ENCODE measurements at places on chromosomes 2 and 18.

DNA sequence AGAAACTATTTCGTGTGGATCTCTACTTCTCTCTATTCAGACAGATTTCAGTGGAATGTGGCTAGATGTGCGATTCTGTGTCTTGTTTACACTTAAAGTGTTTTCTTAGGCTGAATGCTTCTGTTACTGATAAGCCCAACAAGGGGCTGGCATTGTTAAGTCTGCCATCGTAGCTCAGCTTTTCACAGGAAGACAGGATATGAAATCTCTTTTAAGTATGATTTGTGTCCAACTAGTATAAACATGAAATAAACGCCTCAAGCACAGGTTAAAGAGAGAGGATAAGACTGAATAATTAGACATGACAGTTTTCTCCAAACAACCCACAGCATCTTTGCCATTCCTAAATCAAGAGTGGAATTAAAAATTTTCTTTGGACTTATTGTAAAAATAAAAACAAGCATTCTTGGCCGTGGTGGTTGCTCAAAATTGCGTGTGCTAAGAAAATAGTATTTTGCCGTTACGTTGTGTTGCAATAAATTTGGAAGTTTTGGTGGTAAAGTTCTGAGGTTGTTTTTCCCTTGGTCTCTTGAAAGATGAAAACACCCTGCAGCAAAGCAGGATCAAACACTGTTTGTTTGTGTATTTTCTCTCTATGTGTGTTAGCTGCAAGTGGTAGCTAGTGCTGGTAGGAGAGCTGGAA is 1.0 kb downstream of the VIT start:
- no peak for DNase-seq

- DNase-seq = no peak
Measured at GRCh38 chr18:63972002-63972376, 2.1 kb downstream of the SERPINB8 start.

GRCh38 chr2:186862869-186863709 is 14.1 kb upstream of the ZSWIM2 start:
- no peak for DNase-seq

- no peak for DNase-seq
Measured at GRCh38 chr2:9760902-9761228, 82.4 kb upstream of the TAF1B start.

DNA sequence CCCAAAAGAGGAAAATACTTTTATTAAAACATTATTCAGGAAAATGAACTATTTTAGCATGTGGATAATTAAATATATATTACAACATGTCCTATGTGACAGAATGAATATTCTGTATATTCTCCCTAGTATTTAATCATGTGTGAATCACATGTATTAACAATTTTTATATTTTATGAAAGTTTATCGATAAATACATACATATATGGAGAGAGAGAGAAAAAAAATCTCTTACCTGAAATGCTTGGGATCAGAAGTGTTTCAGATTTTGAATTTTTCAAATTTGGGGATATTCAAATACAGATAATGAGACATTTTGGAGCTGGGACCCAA is 228.6 kb upstream of the RBBP8 start:
- DNase-seq = no peak

- no peak for DNase-seq
Measured at GRCh38 chr2:16882706-16883105, 217.1 kb upstream of the CYRIA start.

- DNase-seq = no peak
Measured at GRCh38 chr2:194491409-194492115, 1165.5 kb upstream of the SLC39A10 start.

GRCh38 chr2:53130441-53130943 is 637.1 kb upstream of the CHAC2 start:
- DNase-seq = no peak

GRCh38 chr2:14633461-14634181 is 1.1 kb downstream of the LRATD1 start:
- DNase-seq = no peak

DNA sequence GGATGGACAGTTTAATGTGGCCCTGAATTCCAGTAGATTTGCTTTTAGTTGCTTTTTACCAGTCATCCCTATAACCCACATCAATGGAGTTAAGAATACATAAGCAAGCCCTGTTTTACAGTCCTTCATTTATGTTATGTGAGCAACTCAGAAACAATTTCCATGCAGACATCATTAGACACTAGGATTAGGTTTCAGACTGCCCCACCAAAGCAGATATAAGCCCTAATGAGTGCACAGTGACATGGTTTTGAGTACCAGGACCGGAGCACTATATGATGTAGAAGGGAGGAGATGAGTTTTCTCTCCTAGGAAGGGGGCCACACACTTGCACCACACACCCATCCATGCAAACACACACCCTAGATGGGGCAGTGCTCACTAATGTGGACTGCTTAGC is 15.5 kb downstream of the KCNS3 start:
- DNase-seq = no peak

DNA sequence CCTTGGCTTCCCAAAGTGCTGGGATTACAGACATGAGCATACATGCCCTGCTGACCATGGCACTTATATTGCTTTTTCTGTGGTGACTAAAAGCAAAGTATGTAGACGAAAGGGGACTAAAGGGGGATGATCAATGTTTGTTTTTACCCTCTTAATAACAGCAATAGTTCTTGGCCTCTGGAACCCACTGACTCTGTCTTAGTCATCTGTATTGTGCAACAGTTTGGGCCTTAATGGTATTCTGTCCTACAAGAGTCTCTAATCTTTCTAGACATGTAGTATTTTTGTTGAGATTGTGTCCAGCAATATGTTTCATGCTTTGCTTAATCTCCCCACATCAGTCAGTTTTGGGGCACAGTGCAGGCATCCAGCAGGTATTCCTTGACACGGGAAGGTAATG is 359.9 kb upstream of the FANCL start:
- no peak for DNase-seq

- DNase-seq = no peak
Measured at GRCh38 chr2:60662781-60663180, 93.3 kb upstream of the PAPOLG start.

- no peak for DNase-seq
Measured at GRCh38 chr2:100185105-100185504, 42.7 kb upstream of the AFF3 start.
